Activated T-cell treated with anti-CD3 and anti-CD28 coated beads for 48 hours (primary cell): ENCODE measurements at places on chromosomes 1 and 21.

DNA sequence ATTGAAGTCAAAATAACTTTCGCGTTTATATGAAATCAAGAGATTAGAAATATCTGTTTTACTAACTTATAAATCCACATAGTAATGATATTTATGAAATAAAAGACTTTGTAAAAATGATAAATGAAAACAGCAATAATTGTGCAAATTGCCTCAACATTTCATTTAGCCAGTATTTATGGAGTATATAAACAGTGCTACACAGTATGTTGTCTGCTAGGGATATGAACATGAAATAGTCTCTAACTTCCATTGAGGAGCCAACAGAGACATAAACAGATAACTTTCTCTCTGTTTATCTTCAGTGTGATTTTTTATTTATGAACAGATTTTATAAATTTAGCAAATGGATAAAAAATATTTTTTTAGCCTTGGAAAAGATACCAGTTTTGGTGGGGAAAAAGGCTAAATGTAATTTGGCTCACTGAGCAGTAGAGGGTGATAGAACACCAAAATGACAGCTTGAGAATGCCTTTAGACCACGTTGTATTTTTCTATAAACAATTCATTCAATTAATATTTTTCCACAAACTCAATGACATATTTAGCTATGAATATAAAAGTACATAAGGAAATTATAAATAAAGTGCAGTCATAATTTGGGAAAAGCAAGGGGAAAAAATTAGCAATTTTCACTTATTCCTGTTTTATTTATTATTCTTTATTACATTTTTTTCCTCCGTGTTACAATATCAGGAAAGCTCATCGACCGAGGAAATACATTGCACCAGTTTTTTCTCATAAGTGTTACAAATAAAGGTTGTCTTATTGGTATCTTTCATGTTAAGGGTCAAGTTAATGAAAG is 47.5 kb upstream of the EEIG2 start:
- no peak for DNase-seq

GRCh38 chr1:209485167-209485566 is 98.3 kb upstream of the CAMK1G start:
- DNase-seq, result no peak

DNA sequence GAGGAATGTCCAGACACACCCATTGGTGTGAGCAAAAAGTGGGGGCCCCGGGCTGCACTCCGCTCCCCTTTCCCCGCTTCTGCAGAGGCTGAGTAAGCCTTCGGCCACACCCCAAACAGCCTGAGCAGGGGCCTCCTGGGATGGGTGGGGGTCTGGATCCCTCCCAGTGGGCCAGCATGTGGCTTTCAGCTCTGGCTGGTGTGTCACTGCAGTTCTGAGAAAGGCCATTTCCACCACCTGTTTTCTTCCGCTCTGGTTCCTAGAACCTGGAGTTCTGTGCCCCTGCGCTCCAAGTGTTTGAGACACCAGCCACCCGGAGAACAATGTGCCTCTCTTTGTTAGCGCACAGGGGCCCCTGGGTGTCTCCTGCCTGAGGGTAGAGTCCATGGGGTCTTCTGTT is 30.9 kb downstream of the SLC37A1 start:
- no peak for DNase-seq

DNA sequence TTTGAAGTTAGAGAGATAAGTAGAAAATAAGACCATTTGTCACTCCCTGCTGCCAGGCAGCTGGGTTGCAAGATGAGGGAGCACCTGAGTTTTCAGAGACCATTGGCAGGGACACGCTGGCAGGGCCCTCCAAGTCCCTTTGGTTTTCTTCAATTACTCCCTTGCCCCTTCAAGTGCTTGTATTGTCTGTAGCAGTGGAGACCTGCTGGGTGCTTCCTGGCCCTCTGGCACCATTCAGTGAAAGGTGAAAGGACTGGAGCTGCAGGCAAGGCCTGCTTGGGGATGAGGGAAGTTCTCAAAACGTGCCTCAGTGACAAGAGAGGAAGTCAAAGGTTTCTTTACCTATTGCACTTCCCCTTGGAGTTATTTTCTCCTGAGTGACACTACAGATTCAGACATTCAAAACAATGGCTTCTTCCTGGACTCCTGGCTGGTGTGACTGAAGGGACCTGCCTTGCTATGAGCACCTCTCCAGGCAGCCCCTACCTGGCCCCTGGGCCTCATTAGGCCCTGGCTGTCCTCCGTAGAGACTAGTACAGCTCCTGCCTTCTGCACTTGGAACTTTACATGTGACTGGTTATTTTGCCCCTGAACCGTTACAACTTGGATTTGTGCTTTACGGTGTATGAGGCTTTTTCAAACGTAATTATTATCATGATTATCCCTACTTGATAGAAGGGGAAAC is 100.1 kb downstream of the C1orf21 start:
- DNase-seq, result no peak

DNA sequence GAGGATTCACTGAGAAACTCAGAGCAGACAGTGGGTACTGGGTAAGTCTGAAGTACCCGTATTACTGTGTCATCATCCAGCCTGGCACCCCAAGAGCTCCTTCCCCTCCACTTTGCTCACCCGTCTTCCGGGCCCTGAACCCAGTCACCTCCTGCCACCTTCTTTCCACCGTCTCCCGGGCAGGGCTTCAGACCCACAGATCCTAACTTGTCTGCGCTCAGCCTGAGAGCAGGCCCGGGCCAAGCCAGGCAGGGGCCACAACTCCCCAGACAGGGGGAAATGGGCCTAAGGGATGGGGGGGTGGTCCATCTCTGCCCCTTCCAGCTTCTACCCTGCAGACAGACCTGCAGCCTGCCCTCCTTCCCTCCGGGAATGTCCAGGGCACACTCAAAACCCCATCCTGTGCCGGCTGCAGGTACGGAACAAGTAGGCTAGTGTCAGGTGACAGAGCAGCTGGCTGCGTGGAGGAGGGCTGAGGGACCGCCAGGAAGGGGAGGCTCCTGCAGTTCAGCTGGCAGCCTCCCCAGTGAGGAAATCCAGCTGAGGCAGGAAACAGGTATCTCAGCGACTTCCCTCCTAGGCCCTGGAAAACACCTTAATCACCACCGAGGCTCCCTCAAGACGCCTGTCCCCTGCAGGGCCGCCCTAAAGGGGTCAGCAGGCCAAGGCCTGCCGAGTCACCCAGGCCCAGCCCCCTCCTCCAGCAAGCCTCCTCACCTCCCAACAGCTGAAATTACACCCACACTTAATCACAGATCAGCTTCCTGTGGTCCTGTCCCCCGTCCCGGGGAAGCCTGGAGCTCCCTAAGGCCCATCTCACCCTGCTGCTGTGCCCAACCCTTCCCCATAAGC is 3.5 kb downstream of the HSPG2 start:
- DNase-seq, result no peak

GRCh38 chr21:35231090-35231489 is 182.0 kb upstream of the RUNX1 start:
- DNase-seq, result no peak

GRCh38 chr1:177864538-177865305 is 105.1 kb downstream of the SEC16B start:
- DNase-seq, result no peak

- no peak for DNase-seq
These were observed 338 bp upstream of the C1orf53 start for GRCh38 chr1:197902131-197902453.

DNA sequence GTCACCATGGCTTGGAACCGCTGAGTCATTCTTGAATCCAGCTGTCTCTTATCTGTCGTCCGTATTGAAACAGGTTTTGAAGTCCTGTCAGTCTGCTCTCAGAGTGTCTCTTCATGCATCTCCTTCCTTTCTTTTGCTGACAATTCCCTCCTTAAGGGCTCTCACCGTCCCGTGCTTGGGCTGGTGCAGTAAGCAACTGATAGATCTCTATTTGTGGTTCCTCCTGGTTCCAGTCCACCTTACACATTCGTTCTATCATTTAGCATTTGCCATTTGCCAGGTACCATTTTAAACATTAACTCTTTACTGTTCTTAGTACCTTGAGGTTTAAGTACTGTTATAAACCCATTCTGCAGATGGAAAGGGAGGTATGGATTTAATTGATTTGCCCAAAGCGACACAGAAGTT is 88.9 kb downstream of the DYRK1A start:
- no peak for DNase-seq

DNA sequence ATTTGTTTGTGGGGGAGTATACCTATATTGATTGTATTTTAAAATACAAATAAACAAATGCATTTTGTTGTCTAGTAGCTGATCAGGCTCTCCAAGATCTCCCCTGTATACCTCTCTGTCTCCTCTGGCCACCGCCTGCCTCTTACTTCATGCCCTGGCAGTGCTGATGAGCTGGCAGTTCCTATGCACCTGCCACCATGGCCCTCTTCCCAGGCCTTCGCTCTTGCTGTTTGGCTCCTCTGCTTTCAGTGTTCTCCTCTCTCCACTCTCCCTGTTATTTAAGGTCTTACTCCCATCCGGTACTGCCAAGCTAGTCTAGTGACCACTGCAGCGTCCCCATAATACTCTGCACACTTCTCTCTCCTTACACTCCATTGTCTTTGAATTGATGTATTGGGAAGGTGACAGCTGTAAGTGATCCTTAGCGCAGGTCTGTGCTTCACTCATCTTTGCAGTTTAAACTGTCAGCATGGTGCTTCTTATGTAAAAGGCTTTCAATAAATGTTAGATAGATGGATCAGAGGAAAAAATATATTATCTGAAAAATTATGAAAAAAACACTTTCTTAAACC is 88.1 kb upstream of the ATP1A1 start:
- DNase-seq, result no peak

DNA sequence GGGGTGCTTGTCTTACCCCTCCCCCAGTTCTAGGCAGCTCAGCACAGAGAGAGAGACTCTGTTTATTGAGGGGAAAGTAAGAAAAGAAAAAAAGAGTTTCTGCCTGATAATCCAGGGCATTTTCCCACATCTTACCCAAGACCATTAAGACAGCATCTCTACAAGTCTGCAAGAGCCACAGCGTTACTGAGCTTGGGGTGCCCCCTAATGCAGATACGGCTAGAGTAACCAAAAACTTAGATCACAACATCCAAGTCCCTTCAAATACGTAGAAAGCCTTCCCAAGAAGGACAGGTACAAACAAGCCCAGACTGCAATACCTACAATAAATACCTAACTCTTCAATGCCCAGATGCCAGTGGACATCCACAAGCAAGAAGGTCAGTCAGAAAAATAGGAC is 6.2 kb upstream of the TEX50 start:
- DNase-seq, result no peak

DNA sequence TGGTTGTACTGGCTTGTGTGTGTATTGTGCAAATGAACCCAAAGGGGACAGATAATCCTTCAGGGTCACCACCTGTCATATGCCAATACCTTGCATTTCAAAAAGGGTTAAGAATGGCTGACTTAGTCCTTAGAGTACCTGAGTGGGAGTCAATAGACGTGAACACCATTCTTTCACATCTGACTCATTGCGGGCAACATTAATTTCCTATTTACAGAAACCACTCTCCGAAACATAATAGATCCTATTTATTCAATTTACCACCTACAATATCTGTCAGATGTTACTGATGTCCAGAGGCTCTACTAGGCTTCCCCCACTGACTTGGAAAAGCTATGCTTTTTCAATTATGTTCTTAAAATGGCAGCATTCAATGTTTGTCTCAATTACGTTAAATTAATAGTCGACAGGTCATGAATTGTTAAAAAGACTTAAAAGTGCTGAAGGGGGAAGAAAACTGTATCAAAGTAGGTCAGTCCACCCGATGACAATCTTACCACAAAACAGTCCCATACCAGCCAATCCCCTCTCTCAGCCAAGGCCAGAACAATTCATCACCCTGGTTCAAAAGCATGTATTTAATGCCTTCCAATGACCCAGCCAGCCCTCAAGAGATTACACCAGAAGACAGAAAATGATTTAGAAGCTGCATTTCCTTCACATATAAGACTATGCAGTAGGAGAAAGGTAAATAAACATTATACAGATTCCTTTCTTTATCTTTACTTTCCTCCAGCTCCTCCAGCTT is 48.6 kb upstream of the PLA2G2C start:
- no peak for DNase-seq

GRCh38 chr1:65105596-65105995 is 42.4 kb upstream of the AK4 start:
- DNase-seq, result no peak

- DNase-seq, result no peak
These were observed 21.8 kb downstream of the KDM4A start for GRCh38 chr1:43671626-43672330.

DNA sequence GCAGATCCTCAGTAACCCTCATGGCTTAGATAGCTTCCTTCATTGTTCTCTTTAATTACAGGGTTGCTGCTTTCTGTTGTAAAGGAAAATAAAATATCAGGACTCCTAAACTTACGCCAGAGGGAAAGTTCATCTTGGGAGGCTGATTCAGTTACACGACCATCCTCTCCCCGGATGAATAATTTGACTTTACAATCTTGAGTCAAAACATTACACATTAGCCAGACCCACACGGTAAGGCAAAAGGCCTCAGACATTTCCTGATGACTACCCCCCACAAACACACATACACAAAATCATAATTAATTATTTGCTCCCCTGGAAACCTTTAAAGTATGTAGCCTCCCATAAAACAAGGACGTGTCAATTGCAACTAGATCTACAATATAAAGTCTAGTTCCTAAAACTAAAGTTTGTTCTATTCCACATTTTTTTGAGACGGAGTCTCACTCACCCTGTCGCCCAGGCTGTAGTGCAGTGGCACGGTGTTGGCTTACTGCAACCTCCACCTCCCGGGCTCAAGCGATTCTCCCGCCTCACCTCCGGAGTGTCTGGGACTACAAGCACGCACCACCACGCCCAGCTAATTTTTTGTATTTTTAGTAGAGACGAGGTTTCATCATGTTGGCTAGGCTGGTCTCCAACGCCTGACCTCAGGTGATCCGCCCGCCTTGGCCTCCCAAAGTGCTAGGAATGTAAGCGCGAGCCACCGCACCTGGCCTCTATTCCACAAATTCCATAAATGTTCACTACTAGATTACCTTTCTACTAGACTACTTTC is 830 bp upstream of the PRDX1 start:
- no peak for DNase-seq
